ENCODE measurements at places on chromosomes 4 and X.
A peak's percentile ranks its signal among the peaks of the same experiment; 100 is the strongest.

DNA sequence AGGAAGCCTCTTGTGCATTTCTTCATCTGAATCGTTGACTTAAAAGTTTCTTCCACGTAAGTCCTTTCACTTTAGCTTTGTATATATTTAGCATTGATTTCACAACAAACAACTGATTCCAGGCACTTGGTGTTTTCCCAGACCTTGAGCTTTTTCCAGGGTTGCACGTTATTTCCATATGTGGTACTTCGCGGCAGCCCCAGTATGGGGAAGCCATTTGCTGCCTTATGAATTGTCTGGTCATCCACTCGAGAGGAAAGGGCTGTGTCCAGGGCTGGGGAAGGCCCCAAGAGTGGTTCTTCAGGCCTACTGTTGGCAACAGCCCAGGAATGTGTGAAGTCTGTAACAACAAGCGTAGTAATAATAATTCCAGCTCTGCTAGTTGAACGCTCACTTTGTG lies 2.8 kb upstream of the TLR8 start:
- no peak for DNase-seq

DNA sequence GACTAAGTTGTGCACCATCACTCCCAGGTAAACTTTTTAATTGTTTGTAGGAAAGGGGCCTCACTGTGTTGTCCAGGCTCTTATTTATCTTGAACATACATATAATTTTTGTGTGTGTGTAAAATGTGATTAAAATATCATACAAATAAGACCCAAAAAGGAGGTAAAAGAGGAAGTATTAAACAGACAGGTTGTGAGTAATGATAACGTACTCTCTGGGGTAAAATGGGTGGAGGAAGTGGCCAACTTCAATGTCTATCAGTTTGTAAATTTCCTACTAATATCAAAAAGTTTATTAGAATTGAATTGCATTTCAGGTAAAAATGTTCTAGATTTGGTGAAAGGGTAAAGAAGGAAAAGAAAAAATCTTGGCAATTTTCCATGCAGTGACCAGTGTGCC lies 48.8 kb downstream of the SULT1E1 start:
- DNase-seq: no peak

GRCh38 chrX:126237524-126237923 lies 71.4 kb upstream of the DCAF12L2 start:
- no peak for DNase-seq

GRCh38 chr4:76388160-76388908 lies 32.6 kb downstream of the CCDC158 start:
- DNase-seq: no peak

GRCh38 chrX:39008549-39008948 lies 207.3 kb downstream of the MID1IP1 start:
- no peak for DNase-seq

- DNase-seq: no peak
Measured at GRCh38 chr4:105677709-105678108, 30.8 kb downstream of the INTS12 start.

GRCh38 chrX:119008110-119008744 lies 33.8 kb downstream of the LONRF3 start:
- DNase-seq: peak; percentile 25

DNA sequence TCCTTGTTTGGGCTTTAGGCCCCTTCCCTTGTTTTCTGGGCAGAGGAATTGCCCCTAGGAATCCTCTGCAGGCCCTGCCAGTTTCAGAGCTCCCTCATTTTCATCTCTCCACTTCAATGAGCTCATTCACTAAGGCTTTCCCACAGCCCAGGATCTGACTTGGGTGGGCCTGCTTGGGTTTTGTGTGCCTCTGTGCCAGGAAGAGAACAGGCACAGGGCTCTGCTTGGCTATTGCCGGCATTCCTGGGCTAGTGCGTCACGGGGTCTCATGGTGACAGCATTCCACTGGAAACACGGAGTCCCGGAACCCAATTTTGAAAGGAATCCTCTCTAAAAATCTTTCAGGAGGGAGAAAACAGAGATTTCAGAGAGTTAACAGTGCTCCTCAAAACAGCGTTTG lies 150.5 kb downstream of the VCX3A start:
- DNase-seq: no peak

- no peak for DNase-seq
Measured at GRCh38 chrX:39398963-39399261, 597.7 kb downstream of the MID1IP1 start.

GRCh38 chrX:120309873-120310705 lies 1.2 kb downstream of the TMEM255A start:
- DNase-seq: no peak

- no peak for DNase-seq
Measured at GRCh38 chr4:58957711-58958110, 1847.5 kb upstream of the IGFBP7 start.

GRCh38 chr4:138898282-138898681 lies 117.3 kb upstream of the NOCT start:
- DNase-seq: no peak

GRCh38 chr4:75385106-75385505 lies 129.1 kb downstream of the RCHY1 start:
- no peak for DNase-seq

- no peak for DNase-seq
Measured at GRCh38 chr4:100839712-100840111, 321.9 kb upstream of the EMCN start.

GRCh38 chr4:152094970-152095700 lies 334.3 kb upstream of the GATB start:
- DNase-seq: no peak

- peak; percentile 16 for DNase-seq
Measured at GRCh38 chr4:69760455-69760854, at the start of gene SULT1B1. Gene SULT1B1 (minus strand): TSS chr4:69760620. CDS start chr4:69755217, 5,403 bp downstream.

GRCh38 chr4:186781032-186781917 lies 57.6 kb upstream of the FAT1 start:
- DNase-seq: no peak

- DNase-seq: peak; percentile 23
Measured at GRCh38 chr4:152255437-152255836, 280.5 kb downstream of the FBXW7 start.

GRCh38 chr4:183157215-183157614 lies 58.2 kb downstream of the WWC2 start:
- no peak for DNase-seq

- DNase-seq: no peak
Measured at GRCh38 chr4:184318852-184319251, 101.2 kb upstream of the ENPP6 start.

DNA sequence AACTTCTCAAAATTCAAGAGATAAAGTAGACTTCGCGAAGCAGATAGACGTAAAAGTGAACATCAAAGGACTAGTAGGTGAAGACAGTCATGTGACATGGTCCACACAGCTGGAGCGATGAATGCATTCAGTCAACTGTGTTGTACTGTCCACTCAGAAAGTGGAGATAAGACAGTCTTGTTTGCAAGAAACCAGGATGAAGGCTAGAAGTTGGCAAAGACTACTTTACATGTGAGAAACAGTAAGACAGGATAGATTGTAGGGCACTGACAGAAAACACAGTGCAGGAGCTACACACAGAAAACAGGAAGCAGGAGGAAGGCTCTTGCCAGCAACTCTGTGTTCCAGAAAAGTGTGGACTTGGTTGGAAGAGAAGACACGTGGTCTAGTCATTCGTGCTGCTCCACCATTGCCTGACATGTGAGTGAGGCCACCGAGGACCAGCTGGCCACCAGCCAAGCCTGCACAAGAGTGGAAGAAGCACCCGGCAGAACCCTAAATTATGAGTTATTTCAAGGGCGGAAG lies 78.9 kb downstream of the FAT1 start:
- no peak for DNase-seq

DNA sequence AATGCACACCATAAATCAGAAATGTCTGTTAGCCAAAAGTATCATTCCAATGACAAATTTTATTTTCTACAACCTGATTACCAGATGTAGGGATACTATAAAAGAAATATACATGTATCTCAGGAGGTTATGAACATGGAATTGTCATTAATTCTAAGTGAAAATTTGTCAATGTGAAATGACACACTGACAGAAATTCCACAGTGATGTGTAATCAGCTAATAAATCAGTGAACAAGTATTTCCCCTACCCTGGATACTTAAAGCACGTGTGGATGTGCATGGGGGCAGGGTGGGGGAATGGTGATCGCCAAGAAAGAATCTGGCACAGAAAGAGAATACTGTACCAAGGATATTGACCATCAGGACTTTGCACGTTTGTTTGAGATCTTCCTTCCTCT lies 123.6 kb downstream of the SH3RF1 start:
- no peak for DNase-seq

- DNase-seq: no peak
Measured at GRCh38 chrX:38126179-38126578, 94.5 kb downstream of the SRPX start.

DNA sequence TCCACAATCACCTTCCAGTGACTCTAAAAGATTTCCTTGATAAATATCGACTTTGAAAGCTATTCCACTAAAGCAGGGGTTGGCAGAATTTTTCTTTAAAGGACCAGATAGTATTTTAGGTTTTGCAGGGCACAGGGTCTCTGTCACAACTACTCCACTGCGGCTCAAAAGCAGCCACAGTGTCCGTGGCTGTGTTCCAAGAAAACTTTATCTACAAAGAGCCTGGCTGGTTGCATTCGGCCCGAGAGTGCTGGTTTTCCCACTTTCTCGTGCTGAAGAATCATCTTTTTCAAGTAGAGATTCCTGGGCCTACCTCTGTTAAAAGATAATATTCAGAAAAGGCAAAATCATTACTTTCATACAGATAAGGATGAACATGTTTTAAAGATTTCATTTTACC lies 55.6 kb downstream of the TSPAN7 start:
- DNase-seq: no peak

GRCh38 chrX:103157496-103158316 lies 57.2 kb upstream of the BEX4 start:
- DNase-seq: no peak

DNA sequence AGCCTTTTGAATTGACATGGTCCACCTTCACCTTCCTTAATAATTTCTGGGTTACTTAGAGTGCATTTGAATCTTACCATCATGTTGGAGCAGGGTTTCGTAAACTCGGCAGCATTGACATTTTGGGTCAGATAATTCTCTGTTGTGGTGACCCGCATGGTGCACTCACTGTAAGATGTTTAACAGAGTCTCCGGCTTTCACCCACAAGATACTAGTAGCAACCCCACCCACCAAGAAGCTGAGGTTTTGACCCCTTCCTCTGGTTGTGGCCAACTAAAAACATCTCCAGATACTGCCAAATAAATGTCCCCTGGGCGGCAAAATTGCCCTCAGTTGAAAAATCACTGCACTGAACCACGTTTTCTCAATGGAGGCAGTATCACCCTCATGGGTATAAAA lies 62.7 kb downstream of the CHST7 start:
- no peak for DNase-seq

DNA sequence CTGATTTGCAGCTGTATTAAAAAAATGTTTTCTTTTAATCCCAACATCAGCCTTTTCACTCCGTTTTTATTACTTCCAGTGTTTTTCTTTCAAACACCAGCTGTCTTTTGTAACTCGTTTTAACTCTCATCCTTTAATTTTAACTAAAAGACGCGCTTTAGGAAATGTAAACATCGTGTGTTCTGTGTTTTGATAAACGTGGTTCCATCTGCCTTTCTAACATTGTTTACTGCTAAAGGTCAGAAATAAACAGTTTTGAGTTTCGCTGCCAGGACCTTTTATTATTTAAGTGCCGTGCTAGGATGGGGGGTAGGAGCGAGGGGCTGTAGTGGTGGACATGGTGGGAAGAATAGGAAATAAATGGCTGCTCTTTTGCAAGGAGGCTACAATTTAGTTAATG lies 1.5 kb downstream of the N4BP2 start:
- no peak for DNase-seq

DNA sequence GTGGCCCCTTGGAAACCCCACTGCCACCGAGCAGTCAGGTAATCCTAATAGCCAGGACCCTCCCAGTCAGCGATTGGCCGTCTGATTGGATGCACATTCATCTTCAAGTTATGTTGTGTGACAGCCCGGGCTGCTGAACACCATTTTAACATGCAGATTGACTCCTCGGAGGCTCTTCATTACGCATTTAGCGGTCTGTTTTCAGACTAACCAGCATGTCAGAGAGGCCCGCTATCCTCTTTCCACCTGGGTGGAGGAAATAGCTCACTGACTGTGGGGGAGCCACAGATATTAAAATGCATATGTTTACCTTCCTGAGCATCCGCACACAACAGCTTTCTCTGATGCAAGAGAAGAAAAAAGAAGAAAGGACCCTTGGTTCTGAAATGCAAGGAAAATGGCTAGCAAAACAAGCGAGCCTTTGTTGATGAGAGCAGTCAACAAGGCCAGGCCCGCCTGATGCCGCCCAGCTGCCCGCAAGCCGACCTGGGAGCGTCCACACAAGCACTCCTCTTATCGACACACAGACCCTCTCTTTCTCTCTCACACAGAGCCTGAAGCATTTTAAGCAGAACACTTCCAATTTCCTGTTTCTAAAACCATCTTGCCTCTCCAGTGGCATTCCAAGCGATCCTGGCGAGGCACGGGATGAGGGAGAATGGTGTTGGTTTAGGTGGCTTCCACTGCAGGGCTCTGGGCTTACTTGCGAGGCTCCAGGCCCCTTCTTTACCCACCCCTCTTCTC lies 118.3 kb downstream of the MGST2 start:
- no peak for DNase-seq

DNA sequence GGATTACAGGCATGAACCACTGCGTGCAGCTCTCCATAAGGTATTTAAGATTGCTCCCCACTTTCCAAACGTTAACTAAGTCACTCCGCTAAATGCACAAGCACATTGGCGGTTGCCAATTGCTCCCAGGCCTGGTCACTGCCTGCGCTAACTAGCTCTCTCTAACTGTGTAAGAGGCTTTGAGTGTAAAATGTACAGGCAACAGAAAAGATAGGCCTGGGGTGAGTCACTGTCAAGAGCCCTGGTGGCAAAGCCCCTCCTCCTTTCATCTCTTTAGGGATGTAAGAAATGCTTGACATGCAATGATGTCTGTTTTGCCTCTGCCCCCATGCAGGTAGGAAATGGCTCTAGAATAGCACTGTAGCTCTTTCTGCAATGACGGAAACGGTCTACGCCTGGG lies 329.7 kb upstream of the GATB start:
- DNase-seq: no peak
